ENCODE measurements at places on chromosomes 16 and 17. TPM values are rescaled to one million over a fixed set of nuclear protein-coding genes. Genes with fewer than 3 reads are reported as not detected.

DNA sequence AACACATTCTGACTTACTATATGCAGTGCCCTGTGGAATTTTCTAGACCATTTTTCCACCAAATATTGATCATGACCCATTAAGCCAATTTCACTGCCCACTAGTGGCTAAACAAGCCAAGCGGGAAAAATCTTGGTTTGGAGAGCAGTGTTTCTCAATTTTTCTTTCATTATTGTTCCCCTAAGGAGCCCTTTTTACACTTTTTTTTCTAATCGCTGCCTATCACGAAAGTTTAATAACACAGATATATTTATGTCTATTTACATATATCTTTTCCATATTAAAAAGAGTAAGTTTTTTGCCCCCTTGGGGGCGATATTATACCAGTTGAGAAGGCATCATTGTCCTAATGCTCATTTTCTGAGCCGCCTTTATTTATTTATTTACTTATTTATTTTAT, 10.8 kb upstream of the TLCD3B start:
- no peak overlapping the region for H3K27ac ChIP-seq
- no peak for DNase-seq
- H3K27me3 ChIP-seq = no peaks in the 10 kb centered on the region
- no peaks in the 10 kb centered on the region for H3K36me3 ChIP-seq
- no peaks in the 10 kb centered on the region for H3K4me1 ChIP-seq

- H3K27ac ChIP-seq = no peak overlapping the region
- peaks cover 12% of the 10 kb centered on the region for H3K27me3 ChIP-seq
- no peak for DNase-seq
- H3K36me3 ChIP-seq = no peaks in the 10 kb centered on the region
Observed at GRCh38 chr17:72613396-72613795, 479.1 kb downstream of the SLC39A11 start.

- H3K27ac ChIP-seq = no peak overlapping the region
- no peak for DNase-seq
- H3K4me1 ChIP-seq = peaks cover 5% of the 10 kb centered on the region
- peaks cover 33% of the 10 kb centered on the region for H3K27me3 ChIP-seq
- no peak overlapping the region for H3K4me3 ChIP-seq
Observed at GRCh38 chr16:55480228-55480655, 1.2 kb downstream of the MMP2 start.

- no peaks in the 10 kb centered on the region for H3K27me3 ChIP-seq
- no peak for DNase-seq
- H3K36me3 ChIP-seq = peaks cover 14% of the 10 kb centered on the region
- peaks cover 94% of the 10 kb centered on the region for H3K4me1 ChIP-seq
- no peak overlapping the region for H3K4me3 ChIP-seq
- H3K27ac ChIP-seq = peak overlapping the region; percentile 92
Observed at GRCh38 chr17:80786470-80786869, 205.2 kb upstream of the CHMP6 start.

KREMEN2 gene
- not detected for total RNA-seq

GRCh38 chr17:9044772-9045463, 23.6 kb downstream of the NTN1 start:
- peaks cover 19% of the 10 kb centered on the region for H3K27me3 ChIP-seq
- no peaks in the 10 kb centered on the region for H3K36me3 ChIP-seq
- no peaks in the 10 kb centered on the region for H3K4me1 ChIP-seq
- no peak for DNase-seq
- H3K4me3 ChIP-seq = no peak overlapping the region

DNA sequence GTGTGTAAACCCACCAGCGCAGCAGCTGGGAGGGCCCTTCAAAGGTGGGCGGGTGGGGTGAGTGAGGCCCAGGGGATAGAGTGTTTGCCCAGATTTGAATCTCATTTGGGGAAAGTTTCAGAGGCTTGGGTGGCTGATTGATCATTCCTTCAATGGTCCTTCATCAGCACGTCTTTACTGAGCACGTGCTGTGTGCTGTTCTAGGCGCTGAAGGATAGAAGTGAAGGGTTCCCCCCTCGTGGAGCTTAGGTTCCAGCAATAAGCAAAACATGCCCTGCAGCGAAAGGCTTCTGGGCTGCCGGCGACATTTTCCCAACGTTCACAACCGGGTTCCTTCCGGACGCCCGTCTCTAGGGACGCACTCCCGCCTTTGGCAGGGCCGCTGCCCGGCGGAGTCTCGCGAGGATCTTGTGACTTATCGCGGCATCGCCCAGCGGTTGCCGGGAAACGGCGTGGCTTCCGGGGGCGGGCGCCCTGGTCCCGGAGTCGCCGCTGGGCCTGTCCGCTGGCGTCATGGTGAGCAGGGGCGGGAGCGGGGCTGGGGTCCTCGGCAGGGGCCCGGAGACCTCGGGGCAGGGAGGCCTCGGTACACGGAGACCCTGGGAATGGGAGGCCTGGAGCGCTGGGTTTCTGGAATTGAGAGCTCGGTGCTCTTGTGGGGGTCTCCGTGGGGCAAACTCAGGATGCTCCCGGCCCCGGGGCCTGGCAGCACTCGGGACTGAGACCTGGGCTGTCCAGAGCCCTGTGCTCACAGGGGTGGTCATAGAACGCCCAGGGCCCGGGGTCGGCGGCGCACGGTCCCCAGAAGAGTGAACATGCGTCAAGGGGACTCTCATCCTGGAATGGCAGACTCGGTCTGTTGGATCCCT, 3.2 kb upstream of the DBNDD1 start:
- H3K4me1 ChIP-seq = peaks cover 20% of the 10 kb centered on the region
- H3K27me3 ChIP-seq = peaks cover 3% of the 10 kb centered on the region
- no peak overlapping the region for H3K27ac ChIP-seq
- peak overlapping the region; percentile 72 for H3K4me3 ChIP-seq
- peak; percentile 90 for DNase-seq
- H3K36me3 ChIP-seq = peaks cover 2% of the 10 kb centered on the region

GRCh38 chr16:53753431-53753830, 49.5 kb downstream of the FTO start:
- DNase-seq = no peak
- peaks cover 2% of the 10 kb centered on the region for H3K36me3 ChIP-seq
- H3K4me1 ChIP-seq = peaks cover 10% of the 10 kb centered on the region
- no peaks in the 10 kb centered on the region for H3K27me3 ChIP-seq
- no peak overlapping the region for H3K27ac ChIP-seq
- no peak overlapping the region for H3K4me3 ChIP-seq

GRCh38 chr16:65176603-65177002, 54.7 kb upstream of the CDH11 start:
- no peaks in the 10 kb centered on the region for H3K27me3 ChIP-seq
- no peak overlapping the region for H3K27ac ChIP-seq
- H3K4me1 ChIP-seq = no peaks in the 10 kb centered on the region
- no peaks in the 10 kb centered on the region for H3K36me3 ChIP-seq

HNF1B gene
- total RNA-seq = not detected

DNA sequence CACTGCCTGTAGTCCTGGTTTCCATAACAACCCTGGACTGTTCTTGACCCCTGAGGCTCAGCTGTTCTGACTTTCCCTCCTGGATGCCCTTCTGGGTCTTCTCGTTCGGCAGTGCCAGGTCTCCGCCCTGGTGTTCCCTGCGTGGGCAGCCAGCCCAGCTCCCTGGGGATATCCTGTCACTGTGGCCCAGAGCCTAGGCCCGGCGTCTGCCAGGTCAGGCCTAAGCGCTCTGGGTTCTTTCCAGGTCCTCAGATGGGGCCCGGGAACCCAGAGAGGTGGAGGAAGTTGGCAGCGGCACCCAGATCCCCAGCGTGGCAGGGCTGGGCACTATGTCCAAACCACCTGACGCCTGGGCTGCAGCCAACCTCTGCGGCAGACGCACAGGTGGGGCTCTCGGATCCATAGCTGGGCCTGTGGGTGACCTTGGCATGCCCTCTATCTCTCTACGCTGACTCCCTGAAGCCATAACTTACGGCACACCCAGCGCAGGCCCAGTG, 12.5 kb upstream of the ATP2A3 start:
- no peak for DNase-seq
- no peak overlapping the region for H3K4me3 ChIP-seq
- H3K27ac ChIP-seq = no peak overlapping the region
- H3K36me3 ChIP-seq = no peaks in the 10 kb centered on the region
- peaks cover 18% of the 10 kb centered on the region for H3K4me1 ChIP-seq

TBC1D3 gene
- not detected for total RNA-seq

BCO1 gene
- total RNA-seq = not detected

- H3K27me3 ChIP-seq = no peaks in the 10 kb centered on the region
- no peaks in the 10 kb centered on the region for H3K36me3 ChIP-seq
- H3K4me3 ChIP-seq = no peak overlapping the region
- no peak for DNase-seq
- H3K4me1 ChIP-seq = peaks cover 29% of the 10 kb centered on the region
- no peak overlapping the region for H3K27ac ChIP-seq
Observed at GRCh38 chr17:67525239-67526135, 148.4 kb downstream of the PITPNC1 start.

DNA sequence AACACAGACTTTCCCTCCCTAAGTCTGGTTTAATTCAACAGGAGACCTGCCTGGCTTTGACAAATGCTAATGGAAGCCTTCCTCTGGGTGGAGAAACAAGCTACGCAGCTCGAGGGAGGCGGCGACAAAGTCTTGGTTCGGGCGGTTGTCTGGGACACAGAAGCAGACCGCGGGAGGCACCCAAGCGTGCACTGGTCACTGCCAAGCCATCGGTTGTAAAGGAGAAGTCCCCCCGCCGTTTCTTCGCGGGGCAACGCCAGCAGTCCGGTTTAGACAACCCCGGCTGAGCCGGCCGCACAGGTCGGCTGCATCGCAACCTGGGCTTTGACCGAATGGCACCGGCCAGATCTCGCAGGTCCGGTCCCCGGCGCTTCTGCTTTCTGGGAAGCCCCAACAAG, 586 bp downstream of the GLYR1 start:
- peaks cover 26% of the 10 kb centered on the region for H3K36me3 ChIP-seq
- H3K4me1 ChIP-seq = peaks cover 52% of the 10 kb centered on the region
- DNase-seq = peak; percentile 23
- H3K4me3 ChIP-seq = peak overlapping the region; percentile 83

NHERF1 gene
- total RNA-seq = 77.6 TPM

DNA sequence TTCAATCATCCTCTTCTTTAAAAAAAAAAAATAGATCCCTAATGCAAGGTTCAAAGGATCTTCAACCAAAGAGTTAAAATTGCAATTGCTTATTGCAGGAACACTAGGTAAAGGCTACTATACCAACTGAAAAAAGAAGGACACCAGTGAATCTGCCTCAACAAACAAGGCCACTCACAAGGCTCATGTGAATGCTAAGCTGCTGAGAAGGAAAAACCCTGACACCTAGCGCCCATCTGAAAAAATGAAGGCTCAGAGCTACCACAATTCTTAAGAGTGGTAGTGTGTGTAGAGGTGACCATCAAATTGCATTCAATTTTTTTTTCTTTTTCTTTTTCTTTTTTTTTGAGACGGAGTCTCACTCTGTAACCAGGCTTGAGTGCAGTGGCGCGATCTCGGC, 201.6 kb upstream of the C17orf78 start:
- no peaks in the 10 kb centered on the region for H3K4me1 ChIP-seq
- no peak overlapping the region for H3K4me3 ChIP-seq
- DNase-seq = no peak
- H3K27ac ChIP-seq = no peak overlapping the region

DNA sequence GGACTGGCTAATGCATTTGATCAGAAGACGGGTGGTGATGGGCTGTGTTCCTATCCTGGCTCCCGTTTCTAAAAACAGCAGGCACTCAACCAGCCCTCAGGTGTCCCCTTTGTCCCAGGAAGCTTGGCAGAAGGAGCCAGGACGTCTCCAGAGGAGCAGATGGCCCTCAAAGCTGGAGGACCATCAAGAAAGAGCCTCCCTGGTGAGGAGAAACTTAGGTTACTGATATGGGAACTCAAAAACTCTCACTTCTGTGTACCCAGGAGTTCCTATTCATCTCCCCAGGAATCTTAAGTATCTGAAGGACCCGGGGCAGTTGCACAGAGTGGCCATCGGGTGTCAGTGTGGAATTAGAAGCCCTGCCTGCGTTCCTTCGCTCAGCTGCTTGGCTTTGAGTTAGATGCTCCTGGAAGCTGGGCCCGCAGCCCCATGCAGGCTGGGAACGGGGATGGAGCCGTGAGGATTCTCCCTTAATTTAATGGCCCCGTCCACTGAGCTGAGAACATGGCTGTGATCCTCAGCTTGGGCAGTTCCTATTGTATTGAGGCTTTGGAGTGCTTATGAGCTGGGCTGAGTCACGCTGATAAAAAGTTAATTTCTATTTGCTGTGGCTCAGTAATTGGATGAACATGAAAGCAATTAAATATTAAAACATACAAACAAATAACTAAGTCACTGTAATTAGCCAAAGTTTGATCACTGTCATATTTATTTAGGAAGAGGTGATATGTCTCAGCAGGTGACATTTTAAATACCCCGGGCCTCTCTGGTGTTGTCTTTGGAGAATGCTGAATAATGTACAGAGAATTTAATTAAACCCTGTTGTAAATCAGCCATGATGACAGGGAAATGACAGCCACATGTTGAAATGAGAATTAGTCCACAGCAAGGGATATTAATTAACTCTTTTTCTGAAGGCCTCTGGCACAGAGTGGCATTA, 402.1 kb downstream of the SEC14L1 start:
- H3K27me3 ChIP-seq = no peaks in the 10 kb centered on the region
- DNase-seq = peak; percentile 82
- H3K4me1 ChIP-seq = no peaks in the 10 kb centered on the region
- no peaks in the 10 kb centered on the region for H3K36me3 ChIP-seq
- no peak overlapping the region for H3K27ac ChIP-seq
- H3K4me3 ChIP-seq = no peak overlapping the region

KRT17 gene
- total RNA-seq = not detected

DNA sequence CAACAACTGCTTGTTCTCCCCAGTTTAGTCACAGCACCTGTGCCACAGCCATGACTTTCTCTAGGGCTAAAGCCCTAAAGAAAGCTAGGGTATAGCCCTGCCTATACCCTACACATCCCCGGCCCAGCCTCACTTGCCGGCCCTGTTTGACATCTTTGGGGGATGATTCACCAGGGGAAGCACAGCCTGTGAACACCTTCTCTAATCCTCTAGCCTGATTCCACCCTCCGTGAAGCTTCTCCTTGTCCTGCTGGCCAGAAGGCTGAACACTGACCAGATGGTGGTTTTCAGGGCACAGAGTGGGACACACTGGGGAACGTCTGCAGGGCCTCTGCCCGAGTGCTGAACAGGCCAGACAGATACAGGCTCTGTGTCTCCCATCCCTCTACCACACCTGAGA, 6.0 kb downstream of the CLEC16A start:
- no peaks in the 10 kb centered on the region for H3K36me3 ChIP-seq
- peaks cover 52% of the 10 kb centered on the region for H3K4me1 ChIP-seq
- H3K27ac ChIP-seq = no peak overlapping the region
- DNase-seq = no peak
- H3K4me3 ChIP-seq = no peak overlapping the region

CCL5 gene
- 1.9 TPM for total RNA-seq

DNA sequence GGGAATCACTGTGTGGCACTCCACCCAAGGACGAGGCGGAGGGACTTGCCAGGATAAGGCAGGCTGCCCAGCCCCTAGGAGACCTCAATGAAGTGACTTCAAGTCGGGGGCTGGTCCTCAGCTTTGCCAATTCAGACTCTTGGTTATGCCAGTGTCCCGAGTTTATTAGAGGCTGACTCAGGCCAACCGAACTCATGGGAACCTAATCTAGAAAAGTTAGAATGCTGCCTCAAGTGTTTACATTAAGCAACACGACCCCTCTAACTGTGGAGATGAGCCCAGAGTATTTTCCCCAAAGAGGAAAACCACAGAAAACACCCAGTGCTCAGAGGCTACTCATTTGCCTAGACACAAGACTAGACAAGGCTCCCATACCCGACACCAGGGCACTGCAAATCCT, 1.1 kb upstream of the TEKT3 start:
- no peak overlapping the region for H3K27ac ChIP-seq
- H3K27me3 ChIP-seq = peaks cover 49% of the 10 kb centered on the region
- no peak overlapping the region for H3K4me3 ChIP-seq
- no peak for DNase-seq
- H3K36me3 ChIP-seq = no peaks in the 10 kb centered on the region

GRCh38 chr17:69834494-69834893, 240.5 kb upstream of the KCNJ16 start:
- H3K4me1 ChIP-seq = no peaks in the 10 kb centered on the region
- H3K4me3 ChIP-seq = no peak overlapping the region
- H3K36me3 ChIP-seq = no peaks in the 10 kb centered on the region
- no peak for DNase-seq
- no peak overlapping the region for H3K27ac ChIP-seq
- H3K27me3 ChIP-seq = peaks cover 3% of the 10 kb centered on the region
